ENCODE measurements at places on chromosomes 12 and 14.

- DNase-seq = no peak
- H3K27me3 ChIP-seq = no peaks in the 10 kb centered on the region
- no peaks in the 10 kb centered on the region for H3K36me3 ChIP-seq
- no peak overlapping the region for H3K27ac ChIP-seq
These were observed 59.3 kb downstream of the PRICKLE1 start for GRCh38 chr12:42530284-42530683.

- no peak overlapping the region for H3K27ac ChIP-seq
- no peaks in the 10 kb centered on the region for H3K4me1 ChIP-seq
- H3K36me3 ChIP-seq = no peaks in the 10 kb centered on the region
- no peak for DNase-seq
These were observed 151.9 kb upstream of the NRXN3 start for GRCh38 chr14:78018283-78018682.

DNA sequence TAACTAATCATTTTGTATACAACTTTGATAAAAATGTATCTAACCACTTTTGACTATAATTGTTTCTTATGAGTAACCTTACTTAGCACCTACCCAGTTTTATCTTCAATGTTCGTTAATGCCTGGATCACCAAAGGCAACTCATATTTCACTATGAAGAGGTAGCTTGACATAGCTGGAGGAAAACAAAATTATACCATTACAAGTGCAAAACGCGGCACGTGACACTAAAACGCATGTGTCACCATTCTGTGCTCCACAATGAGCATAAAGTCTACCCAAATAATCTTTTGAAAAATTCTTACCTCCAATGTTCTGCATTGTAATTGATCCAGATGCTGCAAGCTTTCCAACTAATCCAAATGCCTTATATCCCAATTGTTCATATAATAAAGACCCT, 5.8 kb downstream of the SLC38A2 start:
- peaks cover 7% of the 10 kb centered on the region for H3K4me1 ChIP-seq
- no peak for DNase-seq
- no peaks in the 10 kb centered on the region for H3K27me3 ChIP-seq
- peaks cover 99% of the 10 kb centered on the region for H3K36me3 ChIP-seq
- H3K27ac ChIP-seq = no peak overlapping the region

- no peaks in the 10 kb centered on the region for H3K36me3 ChIP-seq
- H3K4me3 ChIP-seq = no peak overlapping the region
- DNase-seq = no peak
- no peaks in the 10 kb centered on the region for H3K27me3 ChIP-seq
- H3K4me1 ChIP-seq = no peaks in the 10 kb centered on the region
These were observed 42.0 kb upstream of the NT5DC3 start for GRCh38 chr12:103882861-103883596.

- no peak for DNase-seq
- H3K4me1 ChIP-seq = peaks cover 3% of the 10 kb centered on the region
- H3K27ac ChIP-seq = no peak overlapping the region
- H3K27me3 ChIP-seq = no peaks in the 10 kb centered on the region
- H3K4me3 ChIP-seq = no peak overlapping the region
- no peaks in the 10 kb centered on the region for H3K36me3 ChIP-seq
These were observed 92.9 kb upstream of the FOXN3 start for GRCh38 chr14:89509891-89510290.

- no peaks in the 10 kb centered on the region for H3K27me3 ChIP-seq
- peaks cover 9% of the 10 kb centered on the region for H3K4me1 ChIP-seq
- no peak overlapping the region for H3K4me3 ChIP-seq
- no peak overlapping the region for H3K27ac ChIP-seq
- H3K36me3 ChIP-seq = peaks cover 2% of the 10 kb centered on the region
- DNase-seq = no peak
These were observed 146.4 kb downstream of the FOXN3 start for GRCh38 chr14:89270439-89271227.

- H3K4me3 ChIP-seq = no peak overlapping the region
- no peak overlapping the region for H3K27ac ChIP-seq
- no peak for DNase-seq
- no peaks in the 10 kb centered on the region for H3K27me3 ChIP-seq
These were observed 125.8 kb downstream of the KTN1 start for GRCh38 chr14:55705651-55706364.

DNA sequence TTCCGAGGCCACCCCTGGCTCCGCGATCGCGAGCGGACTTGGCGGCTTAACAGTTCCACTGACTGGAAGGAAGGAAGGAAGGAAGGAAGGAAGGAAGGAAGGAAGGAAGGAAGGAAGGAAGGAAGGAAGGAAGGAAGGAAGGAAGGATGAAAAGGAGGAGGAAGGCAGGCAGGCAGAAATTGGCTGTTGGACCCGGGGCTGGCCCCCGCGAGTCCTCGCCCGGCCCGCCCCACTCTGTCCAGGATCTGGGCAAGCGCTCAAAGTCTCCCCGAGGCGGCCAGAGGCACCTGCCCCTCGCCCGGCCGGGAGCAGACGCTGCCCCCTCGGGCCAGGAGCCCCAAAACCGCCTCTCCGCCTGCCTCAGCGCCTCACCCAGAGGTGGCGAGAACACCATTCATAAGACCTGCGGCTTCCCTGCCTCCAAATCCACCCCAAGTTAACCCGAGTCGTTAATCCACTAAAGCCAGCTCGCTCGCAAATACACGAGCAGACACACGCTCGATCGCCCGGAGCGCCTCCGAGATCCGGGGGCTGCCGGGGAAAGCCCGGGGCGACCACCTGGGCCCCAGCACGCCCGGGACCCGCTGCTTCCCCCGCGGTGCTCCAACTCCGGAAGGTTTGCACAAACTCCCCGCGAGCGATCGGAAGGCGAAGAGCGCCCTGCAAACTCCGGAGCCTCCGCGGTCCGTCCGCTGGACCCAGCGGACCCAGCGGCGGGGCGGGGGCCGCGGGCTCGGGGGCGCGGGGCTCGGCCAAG, 844 bp downstream of the DPF3 start:
- peaks cover 58% of the 10 kb centered on the region for H3K27me3 ChIP-seq
- H3K36me3 ChIP-seq = no peaks in the 10 kb centered on the region
- H3K4me3 ChIP-seq = peak overlapping the region; percentile 73
- H3K27ac ChIP-seq = no peak overlapping the region
- H3K4me1 ChIP-seq = peaks cover 15% of the 10 kb centered on the region

- no peaks in the 10 kb centered on the region for H3K36me3 ChIP-seq
- no peaks in the 10 kb centered on the region for H3K27me3 ChIP-seq
- DNase-seq = no peak
- H3K4me1 ChIP-seq = 0 out of 2 replicates have a peak, but pooled peaks cover 1% of the 10 kb centered on the region
- peak overlapping the region; percentile 60 for H3K27ac ChIP-seq
- no peak overlapping the region for H3K4me3 ChIP-seq
These were observed 174.8 kb downstream of the LRIG3 start for GRCh38 chr12:58745348-58746125.

DNA sequence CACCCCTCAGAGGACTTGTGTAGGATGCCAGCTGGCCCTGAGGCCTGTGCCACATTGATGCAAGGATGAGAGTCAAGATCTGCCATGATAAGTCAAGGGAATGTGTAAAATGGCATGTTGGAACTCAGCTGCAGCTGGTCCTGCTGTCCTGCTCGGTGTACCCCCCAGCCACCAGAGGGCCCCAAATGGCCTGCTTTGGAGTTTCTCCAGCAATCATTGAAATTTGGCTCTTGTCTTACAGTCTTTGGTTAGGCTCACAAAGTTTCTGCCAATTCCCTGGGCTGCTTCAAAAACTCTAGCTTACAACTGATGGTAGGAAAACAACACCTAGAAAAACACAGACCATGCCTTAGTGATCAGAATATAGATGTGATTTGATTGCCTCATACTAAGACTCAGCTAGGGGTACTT, 76.8 kb downstream of the HSD17B6 start:
- no peak overlapping the region for H3K4me3 ChIP-seq
- no peaks in the 10 kb centered on the region for H3K36me3 ChIP-seq
- no peaks in the 10 kb centered on the region for H3K4me1 ChIP-seq
- peak; percentile 51 for DNase-seq

- no peaks in the 10 kb centered on the region for H3K36me3 ChIP-seq
- H3K4me3 ChIP-seq = peak overlapping the region; percentile 33
- no peak for DNase-seq
- no peaks in the 10 kb centered on the region for H3K27me3 ChIP-seq
- peaks cover 3% of the 10 kb centered on the region for H3K4me1 ChIP-seq
- peak overlapping the region; percentile 3 for H3K27ac ChIP-seq
These were observed 53.7 kb upstream of the SCAF11 start for GRCh38 chr12:46043972-46044520.

DNA sequence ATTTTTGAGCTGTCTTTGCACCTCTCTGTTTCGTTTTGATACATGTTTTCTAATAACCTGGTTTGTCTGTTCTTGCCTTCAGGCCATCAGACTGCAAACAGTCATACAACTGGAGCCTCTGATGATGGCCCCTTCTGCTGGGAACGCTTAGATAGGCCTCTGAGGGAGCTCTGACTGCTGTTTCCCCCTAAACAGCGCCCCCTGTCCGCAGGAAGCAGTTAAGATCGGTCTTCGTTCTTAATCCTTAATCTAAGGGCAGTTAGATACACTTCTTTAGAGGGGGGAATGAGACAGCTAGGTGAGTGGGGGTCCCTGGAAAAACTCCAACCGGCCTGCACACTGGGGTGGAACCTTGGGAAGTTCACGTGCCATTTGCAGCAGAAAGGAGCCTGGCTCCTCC, 1338.8 kb upstream of the SEL1L start:
- H3K27ac ChIP-seq = no peak overlapping the region
- H3K36me3 ChIP-seq = no peaks in the 10 kb centered on the region
- no peaks in the 10 kb centered on the region for H3K4me1 ChIP-seq
- no peak overlapping the region for H3K4me3 ChIP-seq

GRCh38 chr14:67666750-67667449, 7.5 kb downstream of the VTI1B start:
- H3K36me3 ChIP-seq = no peaks in the 10 kb centered on the region
- no peaks in the 10 kb centered on the region for H3K4me1 ChIP-seq
- no peak for DNase-seq
- no peak overlapping the region for H3K4me3 ChIP-seq
- H3K27ac ChIP-seq = no peak overlapping the region

DNA sequence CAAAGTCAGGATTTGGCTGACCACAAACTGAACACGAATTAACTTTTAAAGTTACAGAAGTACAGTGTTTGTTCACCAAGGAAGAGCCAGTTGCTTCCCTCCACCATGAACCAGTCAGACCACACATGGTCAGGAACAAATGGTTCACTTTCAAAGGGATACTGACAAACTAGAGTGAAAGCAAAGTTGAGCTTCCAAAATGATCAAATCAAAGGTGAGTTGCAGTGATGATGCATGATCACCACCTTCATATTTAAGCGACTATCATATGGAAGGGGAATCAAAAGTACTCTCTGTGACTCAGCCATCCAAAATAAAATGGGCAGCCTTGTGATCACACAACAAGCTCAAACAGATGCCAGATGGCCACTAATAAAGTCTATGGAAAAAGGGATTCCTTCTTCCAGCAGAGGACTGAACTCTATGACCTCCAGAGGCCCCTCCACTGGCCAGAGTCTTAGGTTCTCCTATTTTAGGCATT, 13.1 kb downstream of the NT5DC3 start:
- H3K36me3 ChIP-seq = no peaks in the 10 kb centered on the region
- H3K27me3 ChIP-seq = no peaks in the 10 kb centered on the region
- no peak for DNase-seq
- no peak overlapping the region for H3K4me3 ChIP-seq

Measured in H1 (cell line).